ENCODE measurements at places on chromosomes 4 and X.

GRCh38 chrX:72340041-72340440 is 34.3 kb upstream of the CITED1 start:
- no peak for DNase-seq

- DNase-seq, result no peak
Measured at GRCh38 chr4:36712013-36712412, 430.6 kb downstream of the DTHD1 start.

GRCh38 chrX:119698845-119699244 is 5.9 kb upstream of the SEPTIN6 start:
- DNase-seq, result no peak

GRCh38 chr4:55445921-55446577 is 50.3 kb downstream of the TMEM165 start:
- no peak for DNase-seq

DNA sequence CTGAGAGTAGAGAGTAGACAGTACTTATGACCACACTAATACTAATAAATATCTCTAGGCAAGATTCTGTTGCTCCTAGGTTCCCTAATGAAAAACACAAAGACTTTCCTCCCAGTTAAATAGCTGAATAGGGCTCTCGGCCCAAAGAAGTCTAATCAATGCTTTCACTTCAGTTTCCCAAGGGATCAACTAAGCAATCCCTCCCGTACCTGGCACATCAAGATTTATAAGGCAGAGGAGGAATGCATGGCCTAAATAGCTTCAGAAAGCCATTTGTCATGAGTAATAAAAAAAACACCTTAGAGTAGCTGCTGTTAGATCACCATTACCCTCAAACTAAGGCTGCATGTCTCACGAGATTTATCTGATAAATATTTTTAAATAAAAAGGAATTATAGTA is 56.8 kb upstream of the EXOC1L start:
- no peak for DNase-seq

GRCh38 chr4:85393201-85393600 is 81.7 kb upstream of the ARHGAP24 start:
- no peak for DNase-seq

DNA sequence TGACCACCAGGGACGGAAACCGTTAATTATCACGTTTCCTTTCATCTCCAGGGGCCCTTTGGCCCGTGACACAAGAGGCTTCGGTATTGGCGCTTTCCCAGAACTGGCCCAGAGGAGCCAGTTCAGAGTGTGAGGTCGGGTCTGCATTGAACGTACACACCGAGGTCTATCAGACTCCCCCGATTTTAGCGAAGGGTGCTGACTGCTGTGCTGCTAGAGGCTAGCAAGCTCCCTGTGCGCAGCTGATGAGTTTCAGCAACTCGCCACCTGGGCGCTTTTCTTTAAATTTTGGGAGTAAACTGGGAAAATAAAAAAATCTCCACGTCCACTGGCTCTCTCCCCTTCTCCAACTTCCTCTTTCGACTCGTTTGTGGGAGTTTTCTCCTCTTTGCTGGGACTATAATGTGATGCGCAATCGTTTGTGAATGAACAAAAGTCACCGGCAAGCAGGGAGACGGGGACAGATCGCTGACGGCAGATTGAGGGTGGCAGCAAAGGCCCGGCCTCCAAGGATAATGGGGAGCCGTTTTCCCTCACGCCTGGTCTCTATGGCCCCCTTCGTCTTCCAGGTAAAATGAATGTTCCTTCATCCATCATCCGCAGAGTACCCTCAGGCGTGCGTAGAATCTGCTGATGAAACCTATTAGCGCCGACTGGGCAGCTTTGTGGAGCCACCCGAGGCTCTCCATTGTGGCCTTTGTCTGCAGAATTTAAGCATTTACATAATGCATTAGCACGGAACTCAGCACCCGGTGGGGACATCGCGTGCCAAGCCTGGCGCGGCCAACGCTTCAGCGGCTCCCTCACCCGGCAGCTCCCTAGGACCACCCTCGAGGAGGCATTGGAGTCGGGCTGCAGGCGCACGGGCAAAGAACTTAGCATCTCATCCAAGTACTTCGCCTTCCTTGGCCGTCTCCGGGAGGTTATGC is 1.6 kb upstream of the LRAT start:
- no peak for DNase-seq

DNA sequence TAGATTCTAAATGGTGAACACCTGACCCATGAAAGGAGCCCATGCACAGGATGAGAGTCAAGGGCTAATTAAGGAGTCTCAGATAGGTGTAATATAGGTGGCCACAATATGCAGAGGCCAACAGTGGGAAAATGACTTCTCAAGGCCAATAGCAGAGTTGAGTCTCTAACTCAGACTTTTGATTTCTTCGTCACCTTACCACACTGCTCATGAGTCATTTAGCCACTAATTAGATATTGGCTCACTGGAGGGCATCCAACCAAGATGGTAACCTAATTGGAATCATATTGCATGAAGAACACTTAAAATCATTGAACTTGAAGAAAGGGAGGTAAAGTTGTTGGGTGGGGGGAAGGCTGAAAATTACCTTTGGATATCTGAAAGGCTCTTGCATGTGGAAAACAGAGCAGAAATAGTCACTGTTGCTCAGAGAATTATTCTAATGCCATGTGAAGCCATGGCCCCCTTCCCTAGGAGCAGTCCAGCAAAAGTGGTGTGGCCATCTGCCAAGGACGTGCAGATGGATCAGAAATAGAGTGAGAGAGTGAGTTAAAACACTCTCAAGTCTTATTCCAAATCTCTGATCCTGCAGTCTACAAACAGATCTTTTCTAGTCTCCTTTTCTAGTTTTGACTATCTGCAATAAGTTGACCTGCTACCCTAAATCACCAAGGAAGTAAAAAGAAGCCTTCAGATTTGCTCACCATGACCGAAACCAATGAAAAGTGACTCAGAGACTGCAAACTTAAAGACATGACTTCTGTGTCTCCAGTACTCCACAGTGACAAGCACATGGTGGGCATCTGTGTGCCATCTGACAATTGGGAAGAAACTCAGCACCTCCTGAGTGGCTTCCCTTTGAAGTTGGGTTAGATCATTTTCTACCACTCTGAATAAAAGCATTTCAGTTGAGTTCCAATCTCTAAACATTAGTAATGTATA is 93.9 kb upstream of the C1QTNF7 start:
- no peak for DNase-seq

- DNase-seq, result peak; percentile 31
Measured at GRCh38 chrX:16869393-16870094, 618 bp downstream of the RBBP7 start.

DNA sequence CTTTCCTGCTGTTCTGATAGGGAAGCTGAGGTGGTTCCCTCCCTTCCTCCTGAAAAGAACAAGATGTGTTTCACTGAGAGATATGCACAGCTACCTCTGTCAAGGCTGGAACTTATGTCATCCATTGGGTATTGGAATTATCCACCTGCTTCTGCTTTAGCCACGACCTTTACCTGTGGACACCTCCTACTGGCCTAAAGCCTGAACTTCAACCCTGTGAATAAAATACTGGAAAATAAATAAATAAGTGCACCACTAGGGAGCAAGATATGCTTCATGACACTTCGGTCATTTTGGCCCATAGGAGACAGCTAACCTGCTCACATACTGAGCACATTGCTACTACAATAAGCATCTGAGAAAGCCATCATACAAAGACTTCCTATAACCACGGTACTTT is 419.9 kb upstream of the NWD2 start:
- no peak for DNase-seq

- no peak for DNase-seq
Measured at GRCh38 chrX:96578781-96579180, 105.9 kb upstream of the DIAPH2 start.

DNA sequence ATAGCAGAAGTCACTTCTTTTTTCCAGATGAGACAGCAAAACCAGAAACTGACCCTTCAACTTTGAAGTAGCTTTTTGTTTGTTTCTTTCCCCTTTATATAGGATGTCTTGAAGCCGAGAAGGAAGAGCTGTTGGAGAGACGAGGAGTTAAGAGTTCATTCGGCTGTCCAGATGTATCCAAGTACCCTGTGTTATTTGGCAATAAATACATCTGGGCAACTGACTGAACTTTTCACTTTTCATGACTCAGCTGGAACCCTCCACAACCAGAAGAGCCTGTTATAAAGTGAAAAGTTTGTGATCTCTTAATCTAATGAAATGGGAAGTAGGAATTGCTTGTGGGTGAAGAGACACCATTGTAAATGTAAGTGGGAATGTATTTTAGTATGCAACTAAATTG is 131.2 kb downstream of the HTR2C start:
- no peak for DNase-seq

- no peak for DNase-seq
Measured at GRCh38 chr4:176034499-176034898, 31.1 kb upstream of the WDR17 start.

DNA sequence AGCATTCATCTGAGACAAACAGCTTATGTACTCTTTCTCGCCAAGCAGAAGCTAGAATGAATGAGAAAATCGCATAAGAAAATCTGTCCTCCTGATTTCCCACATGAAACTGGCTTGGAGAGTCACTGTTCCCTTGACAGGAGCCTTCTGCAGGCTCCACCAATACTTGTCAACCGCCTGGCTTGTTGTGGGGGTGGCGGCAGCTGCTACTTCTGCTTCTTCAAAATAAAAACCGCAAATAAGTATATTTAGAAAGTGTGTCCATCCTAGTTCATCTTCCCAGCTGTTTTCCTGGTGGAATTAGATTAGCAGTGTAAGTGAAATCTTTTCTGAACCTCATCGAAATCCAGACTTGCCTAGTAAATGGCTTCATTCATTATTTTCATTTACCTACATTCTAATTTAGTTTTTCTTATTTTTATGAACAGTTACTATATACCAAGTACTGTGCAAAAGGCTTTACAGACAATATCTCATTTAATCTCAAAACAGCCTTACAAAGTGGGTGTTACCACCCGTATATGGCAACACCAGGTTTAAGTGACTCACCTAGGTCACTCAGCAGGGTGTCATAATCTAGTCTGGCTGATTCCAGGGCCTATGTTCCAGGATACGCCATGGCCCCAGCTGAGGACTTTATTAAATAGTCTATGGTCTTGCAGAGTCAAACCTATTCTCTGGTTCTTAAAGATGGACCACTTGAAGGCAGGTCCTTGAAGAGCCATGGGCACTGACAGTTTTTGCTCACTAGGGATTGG is 104.6 kb upstream of the IGFBP7 start:
- no peak for DNase-seq

DNA sequence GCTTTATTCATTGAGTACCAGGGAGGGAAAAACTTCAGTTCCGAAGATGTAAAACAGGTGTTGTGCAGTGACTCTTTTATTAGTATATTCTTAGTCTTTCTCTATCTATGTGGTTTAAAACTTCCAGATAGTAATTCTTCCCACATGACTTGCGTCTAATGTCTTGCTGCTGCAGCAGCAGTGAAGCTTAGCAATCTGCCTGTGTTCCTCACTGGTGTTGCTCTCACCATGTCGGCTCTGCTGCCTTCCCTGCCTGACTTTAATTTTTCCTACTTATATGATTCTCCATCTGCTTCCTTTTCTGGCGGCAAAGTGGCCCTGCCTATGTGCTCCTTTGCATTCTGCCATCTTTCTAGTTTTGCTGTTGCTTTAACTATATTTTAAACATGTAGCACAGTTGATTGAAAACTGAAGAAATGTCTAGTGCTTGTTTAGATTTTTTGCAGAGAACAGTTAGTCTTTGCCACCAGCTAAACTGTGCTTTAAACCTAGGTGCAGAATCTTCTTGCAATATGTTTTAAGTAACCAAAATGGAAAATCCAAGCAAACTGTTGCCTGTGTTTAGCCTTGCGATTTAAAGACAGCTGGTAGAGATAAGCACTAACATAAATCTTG is 1934.2 kb upstream of the IGFBP7 start:
- DNase-seq, result no peak

DNA sequence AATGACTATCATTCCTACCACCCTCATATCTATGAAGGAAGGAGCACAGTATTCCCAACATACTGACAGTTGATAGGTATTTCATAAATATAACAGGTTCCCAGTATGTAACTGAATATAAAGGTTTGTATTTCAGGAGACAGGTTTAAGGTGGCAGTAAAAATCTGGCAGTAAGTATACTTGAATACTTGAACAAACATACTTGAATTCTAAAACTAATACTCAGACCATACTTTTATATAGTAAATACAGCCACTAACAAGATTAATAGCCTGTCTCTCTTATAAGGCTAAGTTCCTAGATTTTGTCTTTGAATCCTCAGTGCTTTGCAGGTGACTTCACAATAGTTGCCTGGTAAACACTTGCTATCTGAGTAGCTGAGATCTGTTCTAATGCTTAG is 37.8 kb downstream of the GABRA4 start:
- DNase-seq, result no peak

GRCh38 chr4:1407657-1408333 is 1.6 kb upstream of the NKX1-1 start:
- DNase-seq, result peak; percentile 16

DNA sequence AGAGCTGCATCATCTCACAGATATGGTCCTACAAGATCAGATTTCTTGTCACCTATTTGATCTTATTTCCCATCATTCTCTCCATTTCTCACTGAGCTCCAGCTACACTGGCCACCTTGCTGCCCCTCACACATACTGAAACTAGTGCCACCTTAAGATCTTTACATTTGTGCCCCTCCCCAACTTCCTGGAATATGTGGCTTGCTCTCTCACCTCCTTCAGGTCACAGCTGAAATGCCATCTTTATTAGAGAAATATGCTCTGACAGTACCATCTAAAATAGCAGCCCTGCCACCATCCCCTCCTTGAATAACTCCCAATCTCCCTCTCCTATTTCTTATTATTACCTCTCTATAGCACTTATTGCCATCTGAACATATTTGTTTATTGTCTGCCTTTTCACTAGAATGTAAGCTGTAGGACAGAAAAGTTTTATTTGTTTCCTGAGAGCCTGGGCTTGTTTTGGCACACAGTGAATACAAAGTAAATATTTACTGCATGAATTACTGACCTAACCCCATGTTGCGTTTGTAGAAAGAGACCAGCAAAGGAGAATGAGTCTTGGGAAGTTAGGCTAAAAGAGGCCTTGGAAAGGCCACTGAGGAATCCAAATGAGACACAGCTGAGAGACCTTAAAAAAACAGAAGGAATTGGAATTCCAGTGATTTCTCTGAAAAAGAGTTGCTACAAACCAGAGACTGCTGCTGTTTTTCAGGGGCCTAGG is 22.7 kb downstream of the DYNLT3 start:
- no peak for DNase-seq

- DNase-seq, result no peak
Measured at GRCh38 chr4:168880072-168880675, 129.9 kb downstream of the CBR4 start.

DNA sequence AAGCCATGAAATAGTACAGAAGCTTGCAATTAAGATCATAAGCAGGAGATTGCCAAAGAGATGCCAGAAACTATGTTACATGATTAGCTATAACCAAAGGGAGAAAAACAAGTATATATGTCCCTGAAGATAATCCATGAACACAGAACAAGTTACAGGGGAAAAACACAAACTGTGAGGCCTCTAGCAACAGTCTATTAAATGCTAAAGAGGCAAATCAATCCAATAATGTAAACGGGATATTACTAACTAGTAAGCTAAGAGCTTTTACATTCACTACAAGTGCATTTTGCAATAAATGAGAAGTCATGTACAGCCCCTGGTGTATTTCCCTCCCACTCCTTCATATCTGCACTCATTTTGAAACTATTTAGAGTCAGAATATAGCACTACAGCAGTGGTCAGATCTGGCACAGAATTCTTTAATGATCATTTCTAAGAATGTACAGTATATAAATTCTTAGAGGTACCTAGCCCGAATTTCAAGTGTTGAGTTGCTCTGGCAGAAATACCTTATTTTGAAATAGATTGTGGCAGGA is 449.8 kb upstream of the SMIM31 start:
- no peak for DNase-seq

GRCh38 chrX:44462850-44463249 is 79.8 kb downstream of the FUNDC1 start:
- no peak for DNase-seq

GRCh38 chrX:103571726-103572125 is 13.6 kb upstream of the TCEAL4 start:
- no peak for DNase-seq

All from GM12892 (cell line).